ENCODE measurements at places on chromosomes 3 and 15.

DNA sequence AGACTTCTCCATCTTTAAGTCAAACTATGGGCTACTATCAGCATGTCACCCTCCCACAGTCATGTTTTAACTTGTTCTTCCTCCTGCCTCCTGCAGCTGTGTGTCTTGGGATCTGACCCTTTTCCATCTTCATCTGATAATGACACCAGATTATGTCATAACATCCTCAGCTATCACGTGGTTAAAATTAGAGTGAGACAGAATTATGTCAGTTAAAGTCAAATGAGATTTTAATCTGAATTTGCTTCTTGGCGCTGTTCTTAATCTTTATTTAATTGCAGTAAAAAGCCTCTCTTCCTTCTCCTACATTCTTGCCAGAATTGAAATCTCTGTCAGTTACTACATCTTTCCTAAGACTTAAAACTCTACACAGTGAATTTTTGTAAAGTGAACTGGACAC lies 107.2 kb downstream of the ARPP21 start:
- DNase-seq = no peak

- no peak for DNase-seq
These were observed 2.8 kb downstream of the MAGI1 start for GRCh38 chr3:66035763-66036477.

DNA sequence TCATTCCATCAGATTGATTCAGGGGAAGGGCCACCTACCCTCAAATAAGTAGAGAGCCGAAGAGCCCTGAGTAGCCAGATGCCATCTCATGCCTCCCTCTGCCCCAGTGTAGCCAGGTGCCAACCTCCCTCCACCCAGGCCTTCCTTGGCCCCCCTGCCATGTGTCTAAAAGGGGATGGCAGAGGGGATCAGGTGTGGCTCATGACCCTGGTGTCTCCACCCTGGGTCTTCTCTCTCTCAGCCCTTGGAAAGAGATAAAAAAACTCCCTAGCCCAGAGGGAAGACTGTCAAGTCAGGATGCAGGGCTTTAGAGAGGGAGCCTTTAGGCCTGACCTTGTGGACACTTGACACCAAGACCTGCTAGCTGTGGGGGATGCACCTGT lies 5.2 kb downstream of the GRM2 start:
- DNase-seq = no peak

GRCh38 chr15:53437985-53438841 lies 321.2 kb downstream of the WDR72 start:
- no peak for DNase-seq

DNA sequence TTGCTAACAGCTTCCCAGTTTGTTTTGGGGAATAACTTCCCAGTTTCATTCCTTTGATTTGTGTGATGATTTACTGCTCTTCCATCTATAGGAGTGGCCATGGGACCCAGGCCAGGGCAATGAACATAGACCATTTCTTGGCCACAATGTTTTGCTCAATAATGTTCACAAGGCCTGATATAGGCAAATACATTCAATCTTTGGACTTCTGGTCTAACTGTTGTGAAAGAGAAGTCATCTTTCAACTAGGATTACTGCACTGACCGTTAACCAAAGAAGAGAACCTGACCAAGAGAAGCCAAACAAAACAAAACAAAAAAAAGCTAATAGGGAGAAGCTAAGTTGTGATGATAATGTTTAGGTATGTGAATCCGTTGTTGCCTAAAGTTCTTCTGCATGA lies 221.8 kb upstream of the SUCLG2 start:
- no peak for DNase-seq

GRCh38 chr3:184078851-184079250 lies 18.0 kb upstream of the HTR3E start:
- DNase-seq = no peak

- DNase-seq = peak; percentile 77
These were observed 28.1 kb upstream of the CORO2B start for GRCh38 chr15:68550498-68551295.

DNA sequence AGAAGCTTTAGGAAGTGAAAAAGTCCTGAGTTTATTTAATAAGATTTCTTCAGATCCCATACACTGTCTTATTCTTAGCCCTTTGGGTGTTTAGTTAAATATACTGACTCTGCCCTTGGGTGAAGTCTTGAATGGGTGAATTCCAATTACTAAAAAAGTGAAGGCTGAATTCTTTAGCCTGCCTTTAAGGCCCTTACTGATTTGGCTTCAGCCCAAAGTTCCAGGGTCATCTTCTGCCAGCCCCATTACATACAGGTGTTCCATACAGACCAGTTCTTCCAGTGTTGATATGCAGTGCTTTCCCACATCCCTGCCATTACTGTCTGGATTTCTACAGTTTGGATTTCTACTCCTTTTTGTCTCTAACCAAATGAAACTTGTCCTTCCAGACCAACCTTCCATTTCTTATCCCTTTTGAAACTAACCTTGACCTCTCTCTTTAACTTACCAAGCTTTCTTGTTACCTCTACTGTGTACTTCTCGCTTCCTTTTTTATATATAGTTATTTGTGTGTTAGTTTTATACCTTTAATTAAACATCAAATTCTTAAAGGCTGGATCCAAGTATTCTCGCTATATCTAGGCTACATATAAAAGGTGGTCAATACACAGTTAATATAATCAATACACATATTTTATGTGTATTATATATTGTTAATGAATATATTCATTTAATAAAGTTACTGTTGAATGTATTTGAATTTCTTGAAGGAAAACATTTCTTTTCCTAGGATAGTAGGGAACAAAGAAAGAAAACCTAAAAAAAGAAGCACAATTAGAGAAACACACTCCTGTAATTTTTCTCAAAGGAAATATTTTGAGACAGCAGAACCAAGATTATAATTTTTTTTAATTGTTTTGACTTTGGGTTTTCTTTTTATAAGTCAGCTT lies 15.0 kb downstream of the MBNL1 start:
- no peak for DNase-seq

DNA sequence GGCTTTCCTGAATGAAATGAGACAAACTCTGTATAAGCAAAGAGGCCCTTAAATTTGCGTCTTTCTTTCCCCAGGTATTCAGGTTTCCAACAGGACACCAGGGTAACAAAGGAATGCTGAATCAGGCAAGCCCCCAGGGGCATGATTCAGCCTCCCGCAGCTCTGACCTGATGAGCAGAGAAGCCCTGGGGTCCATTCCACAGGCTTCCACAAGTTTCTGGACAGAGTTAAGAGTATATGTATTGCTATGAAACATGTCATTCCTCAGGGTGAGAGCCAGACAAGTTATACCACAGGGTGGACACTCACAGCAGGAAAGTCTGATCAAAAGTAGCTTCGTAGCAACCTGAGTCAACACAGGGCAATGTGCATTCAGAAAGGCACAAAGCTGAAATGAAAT lies 68.1 kb upstream of the CTNNB1 start:
- no peak for DNase-seq

DNA sequence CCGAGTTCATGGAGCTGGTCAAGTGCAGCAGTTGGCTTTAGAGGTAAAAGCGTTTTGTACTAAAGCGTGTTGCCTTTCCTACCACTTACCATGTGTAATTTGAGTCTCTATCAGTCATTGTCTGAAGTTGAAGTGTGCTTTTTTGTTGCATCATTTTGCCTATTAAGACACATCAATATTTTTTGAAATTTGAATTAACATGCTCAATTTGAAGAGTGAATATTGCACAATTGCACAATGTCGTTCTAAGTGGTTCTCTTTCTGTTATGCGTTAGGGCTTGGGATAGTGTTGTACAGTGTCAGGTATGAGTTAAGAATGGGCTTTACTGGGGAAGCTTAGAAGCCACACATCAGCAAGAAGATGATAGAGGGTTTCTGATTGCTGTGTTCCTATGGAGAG lies 84.0 kb upstream of the ACKR4 start:
- DNase-seq = no peak

DNA sequence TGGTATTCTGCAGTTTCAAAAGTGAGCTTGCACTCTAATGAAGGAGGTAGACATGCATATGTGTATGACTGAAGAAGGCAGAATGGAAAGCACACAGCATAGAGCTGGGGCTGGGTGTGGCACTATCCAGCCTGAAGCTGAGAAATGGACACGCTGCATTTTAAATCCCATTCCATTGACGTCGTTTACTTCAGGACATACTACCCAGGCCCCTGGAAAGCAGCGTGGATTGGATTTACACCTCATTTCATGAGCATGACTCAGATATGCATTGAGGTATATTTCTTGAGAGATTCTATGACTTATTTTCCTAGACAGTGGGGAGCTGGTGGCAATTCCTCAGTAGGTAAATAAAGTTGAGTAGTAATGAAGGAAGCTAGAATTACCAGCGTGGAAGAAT lies 101.4 kb downstream of the ABI3BP start:
- no peak for DNase-seq

DNA sequence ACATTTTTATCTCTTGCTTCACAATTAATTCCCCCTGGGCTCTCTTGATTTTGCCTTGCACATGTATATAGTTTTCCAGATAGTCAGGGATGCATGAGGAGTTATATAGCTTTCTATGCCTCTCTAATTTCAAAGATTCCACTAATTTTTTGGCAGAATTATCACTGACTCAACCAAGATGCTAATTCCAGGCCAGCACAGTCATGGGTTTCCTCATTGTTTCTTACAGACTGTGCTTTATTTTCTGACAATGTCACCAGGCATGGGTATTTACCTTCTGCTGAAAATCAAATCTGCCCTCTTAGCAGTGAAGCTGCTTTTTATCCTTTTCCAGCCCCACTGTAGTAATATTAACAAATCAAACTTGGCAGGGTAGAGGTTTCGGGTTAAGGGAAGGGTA lies 1520.6 kb upstream of the CADM2 start:
- no peak for DNase-seq

DNA sequence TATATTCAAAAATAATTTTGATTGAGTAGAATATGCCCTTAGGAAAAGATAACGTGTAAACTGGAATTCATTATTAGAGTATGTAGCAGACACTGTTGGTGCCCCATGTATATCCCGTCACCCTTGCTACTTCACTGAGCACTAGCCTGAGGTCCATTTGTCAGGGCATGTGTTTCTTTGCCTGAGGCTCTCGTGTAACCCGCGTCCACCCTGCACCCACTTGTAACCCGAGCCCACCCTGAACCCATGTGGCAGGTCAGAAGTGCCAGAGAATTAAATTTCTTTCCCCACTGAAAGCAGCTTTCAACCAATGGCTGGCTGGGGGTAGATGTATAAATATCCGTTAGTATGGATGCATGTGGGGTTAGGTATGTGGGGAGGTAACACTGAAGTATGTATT lies 474.2 kb upstream of the ZNF385D start:
- no peak for DNase-seq

DNA sequence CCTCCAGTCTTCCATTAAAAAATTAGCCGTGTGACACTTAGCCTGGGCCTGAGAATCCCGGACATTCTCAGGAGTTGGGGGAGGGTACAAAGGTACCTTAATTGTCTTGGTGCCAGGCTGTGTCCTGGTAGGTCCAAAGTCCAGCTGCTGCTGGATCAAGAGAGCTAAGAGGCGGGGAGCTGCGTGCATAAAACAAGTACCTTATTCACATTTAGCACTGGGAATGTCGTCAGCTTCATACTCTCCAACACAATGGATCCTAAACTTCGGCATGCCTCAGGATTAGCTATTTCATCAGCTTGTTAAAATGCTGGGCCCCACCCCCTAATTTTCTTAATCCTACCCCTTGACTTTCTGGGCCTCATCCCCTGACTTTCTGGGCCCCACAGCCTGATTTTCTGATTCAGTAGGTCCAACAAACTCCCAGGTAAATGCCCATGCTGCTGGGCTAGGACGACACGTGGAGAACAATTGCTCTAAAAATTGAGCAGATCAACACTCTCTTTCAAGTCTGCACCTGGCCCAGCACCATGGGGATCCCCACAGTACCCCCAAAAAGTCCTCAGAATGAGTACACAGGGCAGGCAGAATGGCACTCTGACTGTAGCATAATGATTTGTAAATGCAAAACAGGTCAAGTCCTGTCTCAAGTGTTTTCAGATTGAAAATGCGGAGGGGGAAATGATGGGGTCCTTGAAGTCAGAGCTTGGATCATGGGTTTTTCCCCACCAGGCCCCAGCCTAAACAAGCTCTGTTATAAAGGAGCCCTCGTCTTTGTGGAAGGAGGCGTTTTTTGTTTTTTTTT lies 5.6 kb upstream of the AEN start:
- DNase-seq = no peak

GRCh38 chr15:35194296-35194695 lies 109.2 kb upstream of the NANOGP8 start:
- no peak for DNase-seq

- no peak for DNase-seq
These were observed 4.1 kb downstream of the CELF6 start for GRCh38 chr15:72315706-72316370.

- DNase-seq = no peak
These were observed 70.6 kb downstream of the SEMA6D start for GRCh38 chr15:47787875-47788274.

- no peak for DNase-seq
These were observed 108.8 kb upstream of the RAD18 start for GRCh38 chr3:9071936-9072666.

- DNase-seq = no peak
These were observed 24.0 kb upstream of the SRP14 start for GRCh38 chr15:40062816-40063562.

DNA sequence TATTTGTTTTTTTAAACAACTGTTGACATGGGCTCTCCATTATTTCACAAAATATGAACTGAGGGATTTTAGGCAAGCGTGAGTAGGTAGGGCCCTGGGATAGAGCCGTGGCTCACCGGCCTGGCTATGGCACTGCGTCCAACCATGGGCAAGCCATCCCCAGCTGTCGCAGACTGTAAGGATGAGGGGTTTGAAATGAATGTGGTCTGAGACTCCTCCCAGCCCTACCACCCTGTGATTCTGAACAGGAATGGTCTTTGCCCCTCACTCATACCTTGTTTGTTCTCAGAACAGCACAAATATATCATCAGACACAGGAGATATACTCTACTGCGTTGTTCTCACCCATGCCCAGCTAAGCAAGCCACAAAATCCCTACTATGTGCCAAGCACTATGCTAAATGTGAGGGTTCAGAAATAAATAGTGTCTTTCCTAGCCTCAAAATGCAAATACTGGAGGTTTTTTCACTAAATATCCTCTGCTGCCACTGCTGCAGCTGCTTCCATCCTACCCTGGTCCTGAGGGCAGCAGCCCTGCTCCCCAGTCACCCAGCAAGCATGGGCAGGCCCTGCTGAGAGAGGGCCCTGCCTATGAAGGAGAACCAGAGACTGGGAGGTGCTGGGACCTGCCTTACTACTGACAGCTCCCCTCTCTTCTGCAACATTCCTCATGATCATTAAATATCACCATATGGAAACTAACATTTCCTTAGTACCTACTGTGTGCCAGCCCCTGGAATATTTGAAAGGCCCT lies 102.8 kb downstream of the XXYLT1 start:
- DNase-seq = no peak

- no peak for DNase-seq
These were observed 1030.2 kb downstream of the MCTP2 start for GRCh38 chr15:95261546-95261945.

GRCh38 chr15:47890397-47891150 lies 173.3 kb downstream of the SEMA6D start:
- no peak for DNase-seq

- no peak for DNase-seq
These were observed 22.4 kb upstream of the TGFBR2 start for GRCh38 chr3:30583973-30584372.

DNA sequence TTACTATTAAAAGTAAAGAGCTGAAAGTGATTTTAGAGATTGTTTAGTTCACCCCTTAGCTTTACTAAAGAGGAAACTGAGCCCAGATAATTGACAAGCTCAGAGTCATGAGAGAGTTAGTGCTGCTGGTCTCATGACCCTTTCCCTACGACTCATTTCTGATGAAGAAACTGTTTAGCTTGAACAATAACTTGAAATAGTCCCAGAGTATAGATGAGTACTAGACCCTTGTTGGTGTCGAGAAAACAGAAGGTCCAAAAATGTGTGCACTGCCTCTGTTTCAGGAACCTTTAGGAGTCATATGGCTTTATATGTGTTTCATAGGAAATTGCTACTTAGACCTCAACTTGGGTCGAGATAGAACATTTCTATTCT lies 58.2 kb downstream of the IL16 start:
- DNase-seq = no peak
